Astrocyte of the cerebellum (primary cell): ENCODE measurements at places on chromosomes 1 and 21.

GRCh38 chr1:185074307-185074706, 28.9 kb downstream of the RNF2 start:
- DNase-seq, result no peak

DNA sequence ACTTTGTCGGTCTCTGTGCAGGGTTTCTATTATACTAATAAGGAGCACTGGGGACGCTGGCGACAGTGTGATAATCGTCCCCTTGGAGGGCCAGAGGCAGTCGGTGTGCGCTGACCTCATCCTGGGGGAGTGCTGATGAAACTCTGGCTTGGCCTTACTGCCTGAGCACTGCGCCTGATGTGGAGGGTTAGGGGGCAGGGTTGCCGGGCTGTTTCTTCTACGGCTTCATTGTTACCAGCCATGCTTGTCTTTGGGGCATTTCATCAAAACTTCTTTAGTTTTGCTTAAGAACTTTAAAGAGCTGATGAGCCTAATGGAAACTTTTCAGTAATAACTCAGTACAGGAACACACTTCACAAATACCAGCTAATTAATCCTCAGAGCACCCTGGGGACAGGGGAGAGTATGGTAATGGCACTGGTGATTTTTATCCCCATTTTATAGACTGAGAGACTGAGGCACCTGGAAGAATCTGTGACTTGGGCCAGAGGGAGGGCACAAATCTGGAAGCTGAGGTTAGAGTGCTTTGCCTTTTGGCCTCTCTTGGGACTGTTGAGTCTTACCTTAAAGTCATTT, 81.8 kb downstream of the PEX14 start:
- DNase-seq, result no peak

DNA sequence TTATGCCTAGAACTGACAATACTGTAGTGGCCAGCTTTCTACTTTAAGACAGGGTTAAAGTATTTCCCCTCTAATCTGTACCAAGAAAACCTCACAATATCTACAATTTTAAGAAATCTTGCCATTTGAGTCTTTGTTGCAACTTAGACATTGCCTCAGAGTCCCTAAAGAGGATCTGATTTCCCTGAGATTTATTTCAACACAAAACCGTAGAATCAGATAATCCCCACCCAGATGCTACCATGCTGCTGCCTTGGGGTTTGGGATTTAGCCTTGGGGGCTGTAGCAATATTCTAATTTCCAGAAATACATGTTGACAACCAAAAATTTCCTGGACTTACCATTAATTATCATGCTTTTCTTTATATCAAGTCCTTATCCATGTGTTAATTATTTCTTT, 50.3 kb upstream of the DENND1B start:
- no peak for DNase-seq

DNA sequence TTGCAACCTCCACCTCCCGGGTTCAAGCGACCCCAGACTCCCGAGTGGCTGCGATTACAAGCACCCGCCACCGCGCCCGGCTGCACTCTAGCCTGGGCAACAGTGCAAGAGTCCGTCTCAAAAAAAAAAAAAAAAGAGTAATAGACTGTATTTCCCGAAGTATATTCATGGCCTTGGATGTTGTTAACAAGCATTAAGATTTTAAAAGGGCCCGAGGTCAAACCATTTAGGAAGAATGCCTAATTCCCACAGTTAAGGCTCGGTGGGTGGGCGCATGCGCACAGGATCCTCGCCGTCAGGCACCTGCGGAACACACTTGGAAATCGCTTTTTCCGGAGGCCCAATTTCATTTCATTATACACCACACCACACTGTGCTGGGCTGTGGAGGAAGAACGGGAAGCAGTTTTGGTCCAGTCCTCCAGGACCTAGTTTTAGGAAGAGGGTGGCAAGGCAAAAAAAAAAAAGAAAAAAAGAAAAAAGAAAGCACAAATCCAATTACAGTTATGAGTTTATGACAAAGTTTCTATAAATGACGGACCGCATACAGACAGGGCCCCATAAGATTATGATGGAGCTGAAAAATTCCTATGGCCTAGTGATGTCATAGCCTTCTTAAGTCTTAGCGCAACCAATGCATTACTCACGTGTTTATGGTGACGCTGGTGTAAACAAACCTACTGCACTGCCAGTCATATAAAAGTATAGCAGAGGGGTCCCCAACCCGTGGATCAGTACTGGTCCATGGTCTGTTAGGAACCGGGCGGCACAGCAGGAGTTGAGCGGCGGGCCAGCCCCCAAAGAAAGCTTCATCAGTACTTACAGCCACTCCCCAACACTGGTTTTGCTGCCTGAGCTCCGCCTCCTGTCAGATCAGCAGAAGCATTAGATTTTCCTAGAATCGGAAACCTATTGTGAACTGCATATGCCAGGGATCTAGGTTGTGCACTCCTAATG, 38.2 kb downstream of the H3-3A start:
- no peak for DNase-seq

DNA sequence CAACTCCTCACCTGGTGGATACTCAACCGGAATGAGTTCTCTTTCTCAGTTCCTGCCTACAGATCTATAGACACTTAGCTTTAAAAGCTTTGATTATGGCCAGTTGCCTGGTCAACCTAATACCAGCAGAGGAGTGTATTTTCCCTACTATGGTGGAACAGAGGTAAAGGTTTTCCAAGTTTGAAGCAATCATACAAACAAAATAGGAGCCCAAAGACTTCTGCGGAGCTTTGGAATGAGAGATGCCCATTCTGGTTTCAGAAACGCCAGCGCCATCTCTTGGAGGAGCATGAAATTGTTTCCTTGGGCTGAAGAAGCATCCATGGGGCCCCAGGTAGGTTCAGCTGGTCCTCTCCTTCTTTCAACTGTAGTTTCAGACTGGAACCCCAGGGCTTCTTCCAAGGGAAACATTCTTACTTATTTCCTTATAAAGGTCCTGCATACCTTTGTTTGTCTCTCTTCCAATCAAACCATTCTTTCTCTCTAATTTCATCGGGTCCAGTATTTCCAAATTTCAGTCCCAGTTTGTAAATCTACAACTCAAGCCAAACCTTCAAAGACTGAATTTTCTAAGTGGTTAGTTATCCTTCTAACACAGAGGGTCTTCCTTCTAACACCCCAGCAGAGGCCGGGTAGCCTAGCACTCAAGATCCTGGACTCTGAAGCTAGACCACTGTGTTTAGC, 95.9 kb downstream of the KCNJ15 start:
- peak; percentile 76 for DNase-seq

GRCh38 chr1:117616967-117617366, 11.1 kb downstream of the TENT5C start:
- no peak for DNase-seq

DNA sequence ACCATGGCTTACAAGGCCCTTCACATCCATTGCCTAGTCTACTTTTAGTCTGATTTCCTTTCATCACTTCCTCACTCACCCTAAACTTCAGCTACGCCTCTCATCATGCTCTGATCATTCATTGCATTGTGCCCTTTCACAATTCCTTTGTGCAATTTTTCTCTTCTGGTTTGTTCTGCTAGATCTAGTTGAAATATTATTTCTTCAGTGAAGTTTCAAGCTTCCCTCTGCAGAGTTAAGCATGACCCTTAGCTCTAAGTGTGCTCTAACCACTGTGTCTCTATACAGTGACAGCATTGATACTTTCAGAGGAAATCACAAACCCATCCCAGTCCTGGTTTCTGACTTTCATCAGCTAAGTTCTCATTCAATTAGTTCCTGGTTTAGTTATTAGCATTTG, 166.1 kb downstream of the PLA2G4A start:
- no peak for DNase-seq

- no peak for DNase-seq
These were observed 5.1 kb upstream of the GBP5 start for GRCh38 chr1:89277725-89278124.

GRCh38 chr1:203593723-203594122, 32.9 kb upstream of the ATP2B4 start:
- no peak for DNase-seq

DNA sequence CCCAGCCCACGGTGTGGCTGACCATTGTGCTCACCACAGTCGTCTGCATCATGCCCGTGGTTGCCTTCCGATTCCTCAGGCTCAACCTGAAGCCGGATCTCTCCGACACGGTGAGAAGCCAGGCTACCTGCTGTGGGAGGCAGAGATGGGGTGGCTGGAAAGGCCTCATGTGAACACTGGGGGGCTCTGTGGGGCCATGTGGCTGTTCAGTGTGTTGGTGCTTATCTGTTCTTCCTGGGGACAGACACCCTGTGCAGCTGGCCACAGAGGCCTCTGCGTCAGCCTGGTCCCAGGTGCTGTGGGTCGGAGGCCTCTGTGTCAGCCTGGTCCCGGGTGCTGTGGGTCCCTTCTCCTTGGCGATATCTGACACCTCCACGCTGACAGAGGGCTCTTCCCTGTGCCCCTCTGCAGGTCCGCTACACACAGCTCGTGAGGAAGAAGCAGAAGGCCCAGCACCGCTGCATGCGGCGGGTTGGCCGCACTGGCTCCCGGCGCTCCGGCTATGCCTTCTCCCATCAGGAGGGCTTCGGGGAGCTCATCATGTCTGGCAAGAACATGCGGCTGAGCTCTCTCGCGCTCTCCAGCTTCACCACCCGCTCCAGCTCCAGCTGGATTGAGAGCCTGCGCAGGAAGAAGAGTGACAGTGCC, 23.2 kb downstream of the ATP8B2 start:
- DNase-seq, result no peak

- no peak for DNase-seq
These were observed 22.1 kb upstream of the JUN start for GRCh38 chr1:58805716-58806571.

GRCh38 chr1:205077934-205078311, 6.3 kb downstream of the TMEM81 start:
- no peak for DNase-seq

DNA sequence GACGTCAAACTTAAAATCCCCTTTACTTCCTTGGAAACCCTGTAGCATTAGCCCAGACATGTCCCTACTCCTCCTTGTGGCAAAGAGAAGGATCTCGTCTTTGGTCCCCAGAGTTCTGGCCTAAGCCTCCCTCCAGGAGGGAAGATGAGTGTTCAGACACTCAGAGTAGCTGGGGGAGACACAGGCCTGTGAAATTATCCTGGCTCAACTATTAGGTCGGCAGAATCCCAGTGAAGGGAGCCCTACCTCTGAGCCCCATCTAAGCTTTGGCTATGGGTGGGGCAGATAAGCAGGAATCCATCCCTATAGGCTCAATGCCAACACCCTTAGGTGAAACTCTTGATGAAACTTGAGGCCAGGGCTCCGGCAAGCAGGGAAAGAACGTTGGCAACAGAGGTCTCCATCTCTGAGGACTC, 1.7 kb upstream of the SFN start:
- DNase-seq, result no peak

DNA sequence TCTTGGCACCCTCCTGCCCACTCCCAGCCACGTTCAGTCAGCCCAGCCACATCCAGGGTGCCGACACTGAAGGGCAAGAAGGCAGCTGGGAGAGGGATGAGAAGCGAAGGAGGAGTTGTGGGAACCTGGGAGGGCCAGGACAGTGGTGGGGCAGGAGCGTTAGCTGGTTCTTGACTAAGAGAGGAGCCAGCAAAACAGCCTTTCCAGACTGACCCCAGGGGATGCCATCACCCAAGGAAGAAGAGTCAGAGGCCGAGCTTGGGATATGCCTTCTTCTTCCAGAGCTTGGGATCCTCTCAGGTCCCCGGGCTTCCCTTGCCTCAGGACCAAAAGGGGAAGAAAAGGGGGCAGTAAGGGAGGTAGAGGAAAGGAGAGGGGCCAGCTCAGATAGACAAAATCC, 7.2 kb downstream of the INKA2 start:
- DNase-seq, result no peak

DNA sequence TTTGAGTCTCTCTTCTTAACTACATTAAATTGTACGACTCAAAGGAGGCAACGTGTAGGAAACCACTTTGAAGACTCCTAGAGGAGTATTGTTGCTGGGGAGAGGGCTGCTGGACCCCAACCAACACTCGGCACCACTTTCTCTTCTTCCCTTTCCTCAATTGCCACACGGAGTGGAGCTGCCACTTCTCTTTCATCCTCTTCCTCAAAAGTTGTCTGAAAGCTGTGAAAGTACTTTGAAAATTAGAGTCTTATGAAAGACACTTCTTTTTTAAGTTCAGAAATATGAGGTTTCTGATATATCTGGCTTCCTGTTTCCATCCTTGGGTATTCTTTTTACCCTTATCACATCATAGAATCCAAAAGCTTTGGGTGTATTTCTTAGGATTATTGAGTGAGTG, 59.5 kb downstream of the MRPS6 start:
- no peak for DNase-seq

- DNase-seq, result no peak
These were observed 115.8 kb downstream of the PLPPR5 start for GRCh38 chr1:98888869-98889268.

DNA sequence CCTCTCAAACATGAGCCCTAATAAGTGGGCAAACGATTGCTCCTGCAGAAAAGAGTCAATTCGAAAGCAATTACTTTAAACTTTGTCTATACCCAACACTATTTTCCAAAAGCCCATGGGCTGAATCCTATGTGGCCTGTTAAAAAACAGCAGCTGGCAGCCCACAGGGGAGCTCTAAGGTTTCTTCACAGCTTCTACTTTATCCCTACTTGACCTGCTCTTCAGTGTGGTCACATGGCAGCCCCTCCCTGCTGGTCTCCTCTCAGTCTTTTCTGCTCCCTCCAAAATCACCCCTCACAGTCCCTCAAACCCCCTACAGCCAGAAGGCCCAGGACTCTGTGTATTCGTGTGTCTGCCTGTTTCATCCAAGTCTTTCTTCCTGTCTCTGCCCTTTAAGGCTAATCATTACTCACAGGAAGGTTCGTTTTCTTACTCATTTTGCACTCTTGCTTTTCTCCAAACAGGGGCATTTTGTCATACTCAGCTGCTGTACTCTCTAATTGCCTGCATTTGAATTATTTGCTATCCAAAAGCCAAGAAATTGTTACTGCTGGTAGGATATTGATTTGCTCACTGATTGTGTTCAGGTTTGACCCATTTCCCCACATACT, 62.4 kb upstream of the FAM3B start:
- DNase-seq, result no peak

DNA sequence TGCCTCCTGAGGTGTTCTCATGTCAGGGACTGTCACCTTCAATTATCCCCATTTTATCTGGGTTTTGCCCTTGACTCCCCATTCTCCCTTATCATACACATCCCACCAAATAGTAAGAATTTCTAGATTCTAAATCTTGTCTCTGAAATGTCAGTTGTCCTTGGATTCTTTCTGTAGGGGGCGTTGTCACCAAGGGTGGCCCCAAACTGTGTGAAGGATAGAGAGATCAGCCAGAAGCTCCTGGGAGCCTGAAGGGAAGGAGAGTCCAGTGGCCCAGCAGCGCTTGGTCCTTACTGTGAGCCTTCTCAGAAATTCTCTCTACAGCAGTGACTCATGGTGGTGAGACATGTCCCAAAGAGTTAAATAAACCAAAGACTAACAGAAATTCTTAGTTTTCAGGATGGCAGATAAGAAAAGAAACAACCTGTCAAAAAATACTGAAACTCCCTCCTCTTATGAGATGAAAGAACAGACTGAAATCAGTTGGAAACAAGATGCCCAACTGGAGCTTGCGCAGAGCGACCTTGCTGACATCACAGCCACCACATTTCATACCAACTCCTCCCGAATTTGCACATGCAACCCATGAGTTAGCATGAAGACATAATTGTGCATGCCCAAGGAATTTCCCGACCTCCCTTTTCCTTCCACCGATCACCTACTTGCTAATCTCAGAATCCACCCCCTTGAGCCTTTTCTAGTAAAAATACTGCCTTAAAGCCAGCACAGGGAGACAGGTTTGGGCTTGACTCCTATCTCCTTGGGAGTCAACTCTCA, 109.8 kb downstream of the ELAVL4 start:
- DNase-seq, result no peak
